CD4-positive, alpha-beta T cell treated with Interleukin-4 for 4 hours (primary cell): ENCODE measurements at places on chromosomes 3 and 15.

GRCh38 chr3:172002512-172003078 lies 36.8 kb upstream of the FNDC3B start:
- DNase-seq, result no peak

- DNase-seq, result no peak
These were observed 110.3 kb upstream of the ALDH1A3 start for GRCh38 chr15:100769043-100769974.

DNA sequence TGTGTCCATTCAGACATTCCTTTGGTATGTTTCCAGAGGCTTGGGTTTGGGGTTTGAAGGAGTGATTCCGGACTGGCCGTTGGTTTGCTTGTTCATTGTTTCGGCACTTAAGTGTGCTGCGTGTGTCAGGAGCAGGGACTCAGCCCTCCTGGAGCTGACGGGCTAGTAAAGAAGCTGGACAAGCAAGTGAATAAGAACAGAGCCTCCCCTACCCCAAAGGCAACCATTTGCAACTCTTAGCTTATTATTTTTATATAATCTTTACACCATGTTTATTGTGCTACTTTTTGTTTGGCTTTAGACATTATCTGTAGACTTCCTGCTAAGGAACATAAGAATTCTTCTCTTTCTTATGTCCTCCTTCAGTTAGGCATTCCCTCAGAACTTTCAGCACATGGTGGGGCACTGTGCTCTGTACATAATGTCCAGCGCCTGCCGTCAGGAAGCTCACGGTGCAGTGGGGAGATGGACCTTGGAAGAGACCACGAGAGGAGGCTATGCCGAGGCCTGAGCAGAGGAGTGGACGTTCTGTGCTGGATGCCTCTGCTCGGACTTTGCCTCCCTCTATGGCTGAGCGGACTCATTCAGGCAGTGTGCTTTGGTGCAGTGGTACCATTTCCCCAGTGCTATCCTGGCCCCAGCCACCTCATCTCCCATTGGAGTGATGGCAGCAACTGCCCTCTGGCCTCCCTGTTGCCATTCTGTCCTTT lies 65.4 kb downstream of the EEFSEC start:
- no peak for DNase-seq

DNA sequence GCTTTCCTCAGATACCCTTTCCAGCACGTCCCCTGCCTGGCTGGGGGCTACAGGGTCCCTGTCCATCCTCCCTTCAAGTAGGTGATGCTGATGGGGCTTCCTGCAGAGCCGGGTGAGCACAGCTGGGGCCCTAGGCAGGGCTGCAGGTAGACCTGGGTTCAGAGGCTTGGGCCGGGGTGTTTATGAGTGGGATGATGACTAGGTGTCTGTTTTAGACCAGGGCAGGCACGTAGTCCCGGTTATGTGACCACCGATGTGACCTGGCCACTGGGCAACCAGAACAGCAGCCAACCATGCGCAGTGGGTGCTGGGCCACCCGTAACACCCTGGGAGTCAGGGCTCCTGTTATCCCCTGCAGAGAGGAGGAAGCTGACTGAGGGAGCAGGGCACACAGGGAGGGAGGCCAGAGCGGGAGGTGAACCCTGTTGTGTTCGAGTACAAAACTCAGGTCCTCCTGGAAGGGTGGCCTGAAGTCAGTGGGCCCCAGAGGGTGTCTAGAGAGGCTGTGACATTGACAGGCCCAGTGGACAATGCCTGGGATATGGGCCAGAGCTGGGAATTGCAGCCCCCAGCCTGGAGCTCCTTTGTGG lies 101.6 kb downstream of the PLXNA1 start:
- DNase-seq, result no peak

GRCh38 chr3:44375450-44375849 lies 36.9 kb downstream of the TCAIM start:
- DNase-seq, result no peak

DNA sequence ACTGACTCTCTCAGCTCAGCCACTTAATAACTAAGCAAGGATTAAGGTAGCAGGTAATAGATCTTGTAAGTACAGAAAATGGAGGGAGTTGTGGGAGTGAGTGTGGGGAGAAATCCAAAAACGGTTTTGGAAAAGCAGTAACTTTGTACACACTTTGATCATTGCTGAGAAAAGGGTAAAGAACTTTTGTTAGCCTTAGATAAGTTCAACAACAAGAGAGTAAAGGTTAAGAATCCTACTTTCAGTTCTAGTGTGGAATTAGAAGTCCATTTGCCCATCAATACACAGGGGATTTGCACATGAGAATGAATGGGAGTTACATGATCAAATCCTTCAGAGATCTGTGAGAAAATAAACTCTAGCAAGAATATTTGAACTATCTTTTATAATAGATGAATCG lies 528.7 kb downstream of the SOX2 start:
- no peak for DNase-seq

DNA sequence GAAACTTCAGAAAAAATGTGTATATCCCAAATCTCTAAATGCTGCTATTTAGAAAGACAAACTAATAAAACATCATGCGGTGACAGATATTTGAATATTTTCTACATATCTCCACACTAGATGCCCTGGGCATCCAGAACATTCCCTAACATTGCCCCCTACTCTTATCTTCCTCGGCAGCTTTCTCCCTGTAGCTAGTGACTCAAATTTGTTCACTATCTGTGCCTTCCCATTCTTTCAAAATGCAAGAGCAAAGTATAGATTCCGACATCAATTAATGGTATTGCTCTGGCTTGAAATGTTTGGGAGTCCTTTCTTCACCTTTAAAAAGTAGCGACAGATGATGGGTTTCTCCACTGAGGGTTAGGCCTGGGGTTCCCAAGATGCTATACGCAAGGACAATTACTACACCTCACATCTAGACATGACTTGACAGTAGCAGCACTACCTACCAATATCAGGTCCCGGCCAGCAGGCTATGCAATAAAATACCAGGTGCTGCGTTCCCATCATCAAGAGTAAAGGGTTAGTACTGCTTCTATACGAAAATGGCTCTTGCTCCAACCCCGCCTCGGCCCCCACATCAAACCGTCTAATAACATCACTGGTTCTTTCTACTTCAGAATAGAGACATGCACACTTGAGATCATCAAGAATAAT lies 631 bp downstream of the UBR1 start:
- DNase-seq, result peak; percentile 10

- no peak for DNase-seq
These were observed 384.4 kb upstream of the ARPP21 start for GRCh38 chr3:35254917-35255316.

- no peak for DNase-seq
These were observed 165.1 kb downstream of the PPM1L start for GRCh38 chr3:160921020-160921635.
